Inflammatory macrophage (primary cell): ENCODE measurements at places on chromosomes 4 and X.
A peak's percentile ranks its signal among the peaks of the same experiment; 100 is the strongest.

GRCh38 chr4:181796502-181796901 lies 446.7 kb upstream of the TENM3 start:
- DNase-seq, result no peak

DNA sequence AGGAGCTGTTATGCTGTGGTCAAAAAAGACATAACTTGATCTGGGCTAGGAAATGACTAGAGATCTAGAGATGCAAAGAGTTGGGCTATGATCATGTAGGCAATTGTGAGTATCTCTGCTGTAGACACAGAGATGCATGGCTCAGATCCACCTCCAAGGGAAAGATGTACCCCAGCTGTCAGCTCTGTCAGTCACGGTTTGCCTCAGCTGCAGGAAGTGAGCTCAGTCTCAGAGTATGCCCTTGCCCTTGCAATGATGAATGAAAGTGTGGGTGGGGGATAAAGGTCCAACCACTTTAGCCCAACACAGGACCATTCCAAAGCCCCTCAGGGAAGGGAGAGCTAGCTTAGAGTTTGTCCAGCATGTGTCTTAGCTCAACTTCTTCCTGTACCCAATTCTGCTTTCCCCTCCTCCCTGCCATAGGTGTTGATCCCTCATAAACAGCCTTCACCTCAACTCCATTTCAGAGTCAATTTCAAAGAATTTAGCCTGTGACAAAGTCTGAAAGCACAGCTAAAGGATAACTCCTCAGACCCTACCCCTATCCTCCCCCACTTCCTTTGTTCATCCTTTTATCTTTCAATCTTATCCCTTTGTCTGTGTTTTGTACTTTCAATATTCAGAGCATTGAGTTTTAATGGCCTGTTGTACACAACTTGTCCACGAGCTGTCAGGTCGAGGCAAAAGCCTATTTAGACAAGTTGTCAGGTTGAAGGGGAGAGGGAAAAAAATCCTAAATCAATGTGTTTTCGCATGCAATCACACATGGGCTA lies 90.6 kb downstream of the MID1IP1 start:
- DNase-seq, result no peak

GRCh38 chr4:104490770-104491480 lies 3.8 kb downstream of the CXXC4 start:
- DNase-seq, result no peak

DNA sequence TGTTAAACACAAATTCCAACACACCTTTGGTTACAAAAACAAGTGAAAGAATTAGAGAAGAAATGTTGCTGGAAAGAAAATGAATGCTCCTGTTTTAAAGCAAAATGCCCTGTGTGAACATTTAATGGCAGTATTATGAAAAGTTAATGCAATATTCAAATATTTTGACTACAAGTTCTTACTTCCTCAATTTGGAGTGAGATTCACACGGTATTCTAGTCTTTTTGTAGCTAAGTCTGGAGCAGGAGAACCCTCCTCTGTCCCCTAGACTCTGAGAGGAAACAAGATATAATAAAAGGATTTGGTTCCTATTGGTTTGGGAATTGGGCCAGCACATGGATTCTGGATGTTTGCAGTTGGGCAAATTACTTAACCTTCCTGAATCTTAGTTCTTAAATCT lies 12.7 kb downstream of the MAD2L1 start:
- peak; percentile 25 for DNase-seq

GRCh38 chr4:2364654-2365053 lies 53.8 kb downstream of the ZFYVE28 start:
- DNase-seq, result peak; percentile 21

- DNase-seq, result no peak
Observed at GRCh38 chr4:2846172-2846571, 2.5 kb downstream of the ADD1 start.

GRCh38 chr4:11469650-11470437 lies 41.1 kb upstream of the HS3ST1 start:
- DNase-seq, result no peak

- DNase-seq, result no peak
Observed at GRCh38 chr4:38365748-38366310, 298.2 kb upstream of the KLF3 start.

GRCh38 chrX:108439426-108439942 lies at the start of gene COL4A5:
COL4A5 (plus strand) TSS chrX:108439838; CDS start chrX:108440126, 288 bp downstream.
- no peak for DNase-seq

DNA sequence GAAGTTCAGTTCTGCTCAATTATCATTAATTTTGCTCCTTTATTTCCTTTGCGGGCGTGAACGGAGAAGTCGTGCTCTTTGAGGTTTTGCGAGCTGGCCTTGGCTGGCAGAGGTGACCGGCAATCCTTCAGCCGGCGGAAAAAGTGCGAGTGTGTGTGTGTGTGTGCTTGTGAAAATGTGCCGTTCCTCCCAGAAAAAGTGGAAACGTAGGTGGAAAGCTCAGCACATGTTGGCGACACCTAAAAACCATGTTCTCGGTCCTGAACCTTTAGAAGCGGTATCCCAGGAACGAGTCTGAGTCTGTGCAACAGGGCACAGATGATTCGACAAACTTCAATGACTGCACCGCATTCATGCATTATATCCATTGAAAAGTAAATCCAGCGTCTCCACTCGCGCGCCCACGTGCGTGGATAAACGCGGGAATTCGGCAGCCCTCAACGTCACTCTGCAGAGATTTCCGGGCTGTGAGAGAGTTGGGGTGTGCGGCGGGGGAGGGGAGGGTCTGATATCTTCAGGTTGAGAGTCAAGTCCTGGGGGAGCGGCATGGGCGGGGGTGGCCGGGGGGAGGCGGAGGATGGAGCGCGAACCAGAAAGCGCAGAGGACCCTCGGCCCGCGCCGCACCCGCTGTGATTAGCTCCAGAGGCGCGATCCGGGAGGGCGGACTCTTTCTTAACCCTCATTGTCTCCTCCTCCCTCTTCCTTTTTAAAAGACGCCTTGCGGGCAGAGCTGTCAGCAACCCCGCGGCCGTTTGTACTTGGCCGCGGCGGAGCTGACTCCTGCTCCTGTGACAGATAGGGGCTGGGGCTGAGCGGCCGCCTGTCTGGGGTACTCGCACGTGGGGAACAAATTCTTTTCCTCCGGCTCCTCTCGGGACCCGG lies at the start of gene SHISA3:
TSS of gene SHISA3 (plus strand) at position 737 of the 883 bp plus-strand sequence. CDS start 569 bp downstream, outside the sequence.
- DNase-seq, result no peak

DNA sequence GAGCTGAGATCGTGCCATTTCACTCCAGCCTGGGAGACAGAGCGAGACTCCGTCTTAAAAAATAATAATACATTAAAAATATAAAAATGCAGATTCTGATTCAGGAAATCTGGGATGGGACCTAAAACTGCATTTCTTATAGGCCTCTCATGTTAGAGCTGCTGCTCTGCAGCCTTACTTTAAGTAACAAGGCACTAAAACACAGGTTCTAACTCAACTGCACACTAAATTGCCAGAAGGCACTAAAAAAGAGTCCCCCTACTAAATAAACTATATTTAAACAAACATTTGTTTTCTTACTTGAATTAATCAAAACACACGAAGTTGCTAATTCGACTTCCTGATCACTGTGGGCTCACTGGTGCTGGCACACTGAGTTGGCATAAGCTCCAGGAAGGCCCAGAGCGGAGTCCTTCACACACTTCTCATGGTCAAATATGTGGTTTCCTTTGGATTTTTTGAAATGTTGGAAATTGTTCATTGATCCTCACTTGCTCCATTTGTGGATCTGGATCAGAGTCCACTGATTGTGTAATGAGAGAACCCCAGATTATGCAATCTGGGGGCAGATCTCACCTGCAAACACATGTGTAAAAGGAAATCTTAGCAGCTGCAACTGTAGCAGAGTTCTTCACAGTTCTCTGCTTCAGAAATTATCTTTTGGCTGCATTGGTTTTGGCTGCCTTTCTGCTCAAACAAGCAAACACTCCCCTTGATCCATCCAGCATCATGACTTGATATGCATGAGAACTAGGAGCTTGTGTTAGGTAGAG lies 59.3 kb downstream of the AFF1 start:
- no peak for DNase-seq

- DNase-seq, result no peak
Observed at GRCh38 chrX:75278991-75279390, 5.1 kb downstream of the UPRT start.

DNA sequence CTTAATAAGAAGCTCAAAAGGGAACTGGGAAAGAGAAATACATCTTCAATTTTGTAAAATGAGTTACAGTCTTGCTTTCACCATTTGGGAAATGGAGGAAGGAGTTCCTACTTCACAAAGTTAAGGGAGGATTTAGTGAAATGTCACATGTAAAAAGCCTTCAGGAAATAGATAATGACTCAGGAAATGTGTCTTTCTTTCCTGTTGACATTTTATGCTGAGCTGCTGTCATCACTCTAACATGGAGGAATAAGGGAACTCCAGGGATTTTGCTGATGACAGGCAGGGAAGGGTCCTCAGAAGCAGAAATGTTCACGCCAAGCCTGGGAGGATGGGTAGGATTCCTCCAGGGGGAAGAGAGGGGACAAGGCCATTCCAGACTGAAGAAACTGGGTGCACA lies 251.1 kb downstream of the USP46 start:
- no peak for DNase-seq

GRCh38 chr4:184936071-184936470 lies 82.2 kb upstream of the HELT start:
- DNase-seq, result no peak

DNA sequence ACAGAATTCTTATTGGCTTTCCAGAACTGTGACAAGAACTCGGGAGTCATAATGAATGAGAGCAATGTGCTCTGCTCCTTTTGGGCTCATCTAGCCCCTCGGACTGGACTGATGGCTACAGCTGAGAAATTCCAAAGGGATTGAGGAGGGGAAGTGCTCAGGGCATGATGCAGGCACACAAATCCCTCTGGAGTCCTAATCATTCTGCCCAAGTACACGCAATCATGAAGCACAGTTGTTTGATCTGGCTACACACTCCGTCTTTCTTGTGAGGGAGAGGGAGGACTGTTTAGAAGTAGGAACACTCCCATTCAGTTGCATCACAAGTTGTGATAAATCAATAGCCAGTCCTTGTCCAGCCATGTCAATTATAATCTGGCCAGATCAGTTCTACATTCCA lies 237.5 kb downstream of the COL25A1 start:
- DNase-seq, result no peak

GRCh38 chr4:53997898-53998297 lies 66.5 kb downstream of the CHIC2 start:
- DNase-seq, result no peak

- no peak for DNase-seq
Observed at GRCh38 chr4:6196871-6197270, 3.5 kb downstream of the JAKMIP1 start.

- DNase-seq, result no peak
Observed at GRCh38 chr4:43782391-43782790, 666.2 kb downstream of the KCTD8 start.

- no peak for DNase-seq
Observed at GRCh38 chr4:82522472-82522871, 39.3 kb downstream of the TMEM150C start.

- peak; percentile 19 for DNase-seq
Observed at GRCh38 chr4:56979421-56980072, 851 bp downstream of the POLR2B start.

DNA sequence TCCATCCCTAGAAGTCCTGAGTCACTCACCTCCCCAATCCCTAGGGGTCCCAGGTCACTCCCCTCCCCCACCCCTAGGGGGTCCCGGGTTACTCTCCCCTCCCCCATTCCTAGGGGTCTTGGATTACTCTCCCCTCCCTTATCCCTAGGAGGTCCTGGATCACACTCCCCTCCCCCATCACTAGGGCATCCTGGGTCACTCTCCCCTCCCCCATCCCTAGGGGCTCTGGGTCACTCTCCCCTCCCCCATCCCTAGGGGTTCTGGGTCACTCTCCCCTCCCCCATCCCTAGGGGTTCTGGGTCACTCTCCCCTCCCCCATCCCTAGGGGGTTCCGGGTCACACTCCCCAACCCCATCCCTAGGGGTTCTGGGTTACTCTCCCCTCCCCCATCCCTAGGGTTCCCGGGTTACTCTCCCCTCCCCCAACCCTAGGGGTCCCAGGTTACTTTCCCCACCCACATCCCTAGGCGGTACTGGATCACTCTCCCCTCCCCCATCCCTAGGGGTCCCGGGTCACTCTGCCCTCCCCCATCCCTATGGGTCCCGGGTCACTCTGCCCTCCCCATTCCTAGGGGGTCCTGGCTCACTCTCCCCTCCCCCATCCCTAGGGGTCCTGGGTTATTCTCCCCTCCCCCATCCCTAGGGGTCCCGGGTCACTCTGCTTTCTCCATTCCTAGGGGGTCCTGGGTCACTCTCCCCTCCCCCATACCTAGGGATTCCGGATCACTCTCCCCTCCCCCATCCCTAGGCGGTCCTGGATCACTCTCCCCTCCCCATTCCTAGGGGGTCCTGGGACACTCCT lies 2.1 kb downstream of the ASMTL start:
- DNase-seq, result no peak

- no peak for DNase-seq
Observed at GRCh38 chr4:109495514-109495913, 61.9 kb downstream of the SEC24B start.
